ENCODE measurements at places on chromosomes 7 and 10. TPM values are rescaled to one million over a fixed set of nuclear protein-coding genes. Genes with fewer than 3 reads are reported as not detected.

The OR9A2 gene
- not detected for polyA plus RNA-seq

The SKIDA1 gene
- polyA plus RNA-seq, result 0.22 TPM

The HPS1 gene
- polyA plus RNA-seq, result 24.6 TPM

The MEIG1 gene
- polyA plus RNA-seq, result not detected

The ARMC10 gene
- 14.5 TPM for polyA plus RNA-seq

The PTPN12 gene
- polyA plus RNA-seq, result 26.8 TPM

The MYO1G gene
- polyA plus RNA-seq, result 2.2 TPM

The CLEC2L gene
- 0.04 TPM for polyA plus RNA-seq

The DYDC1 gene
- polyA plus RNA-seq, result not detected

The HMX2 gene
- polyA plus RNA-seq, result 0.08 TPM

The HYAL4 gene
- polyA plus RNA-seq, result not detected

Measured in esophagus (tissue), 2 donors.